COR-L47 (cell line): ENCODE measurements at places on chromosomes 3 and 15.

DNA sequence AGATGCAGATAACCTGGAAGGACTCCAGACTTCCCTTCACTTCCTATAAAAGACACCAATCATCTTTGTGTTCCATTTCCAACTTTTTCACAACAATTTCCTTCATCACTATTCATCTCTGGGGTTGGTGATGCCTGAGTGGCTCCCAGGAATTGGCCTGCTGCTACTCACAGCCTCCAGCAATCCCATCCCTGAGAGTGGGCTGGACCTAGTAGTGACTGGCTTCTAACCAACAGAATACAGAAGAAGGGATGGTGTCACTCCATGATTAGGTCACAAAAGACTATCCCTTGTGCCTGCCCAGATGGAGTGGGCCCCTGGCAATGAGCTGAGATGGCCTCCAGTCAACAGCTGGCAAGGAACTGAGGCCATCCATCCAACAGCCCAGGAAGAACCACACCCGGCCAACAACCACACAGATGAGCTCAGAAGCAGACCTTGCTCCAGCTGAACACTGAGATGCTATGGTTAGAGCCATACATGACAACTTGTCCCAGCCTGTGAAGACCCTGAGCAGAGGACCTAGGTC, 20.9 kb downstream of the OCA2 start:
- no peak for DNase-seq

DNA sequence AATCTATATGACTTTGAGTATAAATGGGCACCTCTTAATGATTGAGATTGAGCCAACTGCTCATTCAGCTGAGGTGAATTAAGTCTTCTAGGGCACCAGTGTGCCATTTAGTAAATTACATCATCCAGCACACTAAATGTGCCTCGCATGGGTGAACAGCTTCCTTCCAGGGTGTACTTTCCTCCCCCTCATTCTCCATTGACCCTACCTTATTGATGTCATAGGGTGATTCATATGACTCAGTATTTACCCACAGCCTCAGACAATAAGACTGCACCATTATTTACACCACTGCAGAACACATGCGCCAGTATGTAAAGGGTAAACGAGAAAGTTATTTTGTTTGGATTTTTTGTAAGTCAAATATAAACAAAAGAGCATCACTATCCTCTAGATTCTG, 185.2 kb upstream of the ARL6 start:
- peak; percentile 61 for DNase-seq

GRCh38 chr15:74252291-74252690, 16.2 kb downstream of the CCDC33 start:
- no peak for DNase-seq

GRCh38 chr3:12343047-12343501, 54.2 kb downstream of the PPARG start:
- no peak for DNase-seq

DNA sequence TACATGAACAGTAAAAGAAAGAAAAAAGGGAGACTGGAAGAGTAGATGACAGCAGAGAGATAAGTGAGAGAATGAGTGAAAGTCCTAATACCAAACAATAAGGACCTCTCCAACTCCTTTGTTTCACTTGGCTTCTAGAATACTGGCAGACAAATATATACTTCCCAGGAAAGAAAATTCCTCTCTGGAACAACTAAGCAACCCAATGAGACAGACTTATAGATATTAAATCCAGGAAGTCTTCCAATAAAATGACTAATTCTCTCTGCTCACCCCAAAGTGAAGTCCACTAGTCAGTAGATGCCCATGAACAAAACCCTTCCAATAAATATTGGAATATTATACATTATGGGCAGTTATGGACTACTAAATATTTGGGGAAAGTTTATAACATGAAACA, 114.2 kb downstream of the NEDD4 start:
- DNase-seq: no peak

DNA sequence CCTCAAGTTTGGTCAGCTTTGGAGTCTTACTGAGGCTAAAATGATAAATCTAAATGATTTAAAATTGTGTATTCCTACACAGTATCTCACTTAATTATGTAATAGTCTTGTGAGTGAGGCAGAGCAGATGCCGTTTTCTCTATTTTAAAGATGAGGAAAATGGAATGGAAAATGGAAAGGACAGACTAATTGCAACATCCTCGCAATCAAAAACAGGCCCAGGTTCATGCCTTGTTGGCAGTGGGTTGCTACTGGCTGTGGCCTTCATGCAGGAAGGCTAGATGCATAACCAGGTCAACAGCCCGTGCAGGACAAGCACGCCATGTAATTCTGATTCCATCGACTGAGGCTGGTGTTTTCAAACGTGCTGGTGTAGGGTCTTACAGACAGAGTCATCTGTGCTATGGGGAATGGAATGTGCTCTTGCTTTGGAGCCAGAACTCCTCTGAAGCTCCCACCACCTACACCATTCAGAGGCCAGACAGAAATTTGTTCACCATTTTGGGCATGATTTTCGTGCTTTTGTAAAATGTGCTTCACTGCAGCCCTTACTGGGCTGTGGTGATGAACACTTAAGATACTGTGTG, 37.9 kb downstream of the MLH1 start:
- no peak for DNase-seq

- DNase-seq: no peak
These were observed 214.4 kb downstream of the OCA2 start for GRCh38 chr15:27884726-27885125.

- no peak for DNase-seq
These were observed 131.1 kb downstream of the ADAMTSL3 start for GRCh38 chr15:83784975-83785374.

DNA sequence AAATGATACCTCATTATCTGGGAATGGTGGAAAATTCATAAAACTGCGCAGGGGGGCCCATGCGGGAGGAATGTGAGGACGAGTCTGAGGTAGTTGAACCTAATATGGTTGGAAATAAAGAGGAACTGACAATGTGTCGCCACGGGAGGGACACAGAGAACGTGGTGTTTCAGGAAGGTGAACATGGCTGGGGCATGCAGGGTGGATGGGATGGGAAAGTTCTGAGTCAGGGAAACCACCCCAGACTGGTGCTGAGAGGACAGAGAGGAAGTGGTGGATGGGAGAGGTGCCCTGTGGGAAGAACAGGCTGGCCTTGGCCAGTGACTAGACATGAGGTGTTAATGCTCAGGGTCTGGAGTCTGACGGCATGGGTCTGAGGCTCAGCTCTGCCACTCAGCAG, 137.1 kb upstream of the WNT5A start:
- no peak for DNase-seq

DNA sequence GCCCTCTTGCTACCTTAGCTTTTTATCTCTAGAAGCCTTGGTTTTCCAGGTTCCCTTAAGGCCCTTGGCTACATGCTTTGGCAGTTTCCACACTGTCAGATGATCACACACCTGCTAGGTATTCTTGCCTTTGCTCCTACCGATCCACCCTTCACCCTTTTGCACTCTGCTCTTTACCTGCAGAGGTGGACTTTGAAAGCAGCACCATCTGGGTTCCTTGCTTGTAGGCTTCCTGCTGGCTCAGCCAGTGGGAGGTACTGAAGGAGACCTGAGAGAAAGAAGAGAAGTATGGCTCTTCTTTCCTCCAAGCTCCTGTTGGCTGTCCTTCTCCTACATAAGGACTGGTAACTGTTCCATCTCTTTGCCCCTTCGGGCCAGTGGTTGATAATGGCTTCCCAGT, 7.3 kb upstream of the ZNF592 start:
- no peak for DNase-seq

DNA sequence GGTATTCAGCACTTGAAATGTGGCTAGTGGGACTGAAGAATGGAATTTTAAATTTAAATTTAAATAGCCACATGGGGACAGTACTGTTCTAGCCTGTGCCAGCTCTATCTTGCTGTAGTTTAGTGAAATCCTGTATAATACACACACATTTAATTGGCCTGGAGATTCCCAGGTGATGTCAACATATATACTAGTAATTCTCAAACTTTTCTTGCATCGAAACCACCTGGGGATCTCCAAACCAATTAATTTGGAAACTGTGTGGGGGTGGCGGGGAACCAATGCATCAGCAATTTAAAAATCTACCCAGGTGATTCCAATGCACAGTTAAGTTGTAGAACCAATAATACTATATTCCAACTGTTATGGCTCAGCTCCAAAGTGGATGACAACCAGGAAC, 228.9 kb upstream of the MRPL3 start:
- DNase-seq: no peak
